ENCODE measurements at places on chromosomes 16 and 17. TPM values are rescaled to one million over a fixed set of nuclear protein-coding genes. Genes with fewer than 3 reads are reported as not detected.

The NPIPA8 gene
- not detected for total RNA-seq

The SLC6A4 gene
- total RNA-seq, result 1.6 TPM

DNA sequence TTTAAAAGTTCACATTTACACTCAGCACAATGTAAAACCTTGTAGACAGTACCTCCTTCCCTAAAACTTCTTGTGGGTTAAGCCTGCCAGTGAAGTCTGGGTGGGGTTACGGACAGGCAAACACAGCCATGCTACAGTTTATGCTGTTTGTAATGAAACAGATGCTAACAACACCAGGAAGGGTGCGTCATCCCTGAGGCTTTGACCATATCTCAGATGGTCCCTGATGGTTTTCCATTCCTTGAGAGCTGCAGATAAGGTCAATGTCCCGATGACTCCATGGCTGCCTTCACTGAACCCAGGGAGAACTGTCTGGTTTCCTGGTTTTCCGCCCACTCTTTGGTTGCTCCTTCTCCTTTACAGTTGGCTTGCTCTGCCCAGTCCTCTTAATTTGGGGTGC, 29.1 kb downstream of the GAS7 start:
- no peaks in the 10 kb centered on the region for H3K27me3 ChIP-seq
- H3K4me3 ChIP-seq, result no peak overlapping the region
- no peaks in the 10 kb centered on the region for H3K4me1 ChIP-seq

DNA sequence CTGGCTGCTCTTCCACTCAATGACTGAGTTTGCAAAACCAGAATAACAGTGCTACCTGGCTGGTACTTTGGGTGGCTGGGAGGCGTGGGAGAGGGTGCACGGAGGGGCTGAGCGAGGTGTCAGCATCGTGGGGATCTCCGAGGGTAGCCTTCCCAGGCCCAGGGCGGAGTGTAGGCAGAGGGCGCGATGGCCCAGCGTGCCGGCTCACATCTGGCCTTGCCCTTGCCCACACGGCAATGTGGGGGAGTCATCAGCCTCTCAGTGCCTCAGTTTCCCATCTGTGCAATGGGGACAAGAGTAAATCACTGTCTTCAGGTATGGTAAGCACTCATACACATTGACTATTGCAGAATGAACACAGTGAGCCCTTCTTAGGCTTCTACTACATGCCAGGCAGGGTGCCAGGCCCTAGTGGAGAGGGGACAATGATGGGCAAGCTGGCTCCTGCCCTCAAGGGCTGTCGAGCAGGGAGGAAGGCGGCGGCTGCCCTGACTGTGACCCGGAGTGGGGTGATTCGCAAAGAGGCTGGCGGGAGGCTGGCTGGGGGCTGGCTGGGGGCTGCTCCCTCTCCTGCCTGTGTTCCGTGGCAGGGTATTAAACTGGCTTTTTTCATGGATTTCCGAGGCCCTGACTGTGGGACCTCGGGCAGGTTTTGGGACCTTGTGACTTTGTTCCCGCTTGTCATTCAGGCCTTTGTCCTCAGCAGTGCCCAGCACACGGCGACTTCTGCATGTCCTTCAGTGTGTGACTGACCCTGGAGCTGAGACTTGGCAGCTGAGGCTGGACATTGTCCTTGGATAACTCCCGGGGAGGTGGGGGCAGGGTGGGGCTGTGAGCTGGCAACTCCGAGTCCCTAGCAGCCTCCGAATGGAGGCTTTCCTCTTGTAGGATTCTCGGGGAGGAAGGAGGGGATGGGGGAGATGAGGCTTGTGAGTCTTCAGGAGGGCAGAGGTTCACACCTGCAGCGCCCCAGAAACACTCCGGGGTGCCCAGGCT, 243.1 kb downstream of the SEC14L1 start:
- no peaks in the 10 kb centered on the region for H3K27me3 ChIP-seq
- H3K4me3 ChIP-seq, result peak overlapping the region; percentile 7
- H3K4me1 ChIP-seq, result peaks cover 68% of the 10 kb centered on the region
- H3K36me3 ChIP-seq, result no peaks in the 10 kb centered on the region
- DNase-seq, result no peak

The ATAD5 gene
- 1.3 TPM for total RNA-seq

All from thoracic aorta (tissue), 2 donors.